ENCODE measurements at places on chromosomes 11 and 22. TPM values are rescaled to one million over a fixed set of nuclear protein-coding genes. Genes with fewer than 3 reads are reported as not detected.

- no peak for DNase-seq
Observed at GRCh38 chr11:110075105-110075846, 17.9 kb upstream of the ZC3H12C start.

- DNase-seq: no peak
Observed at GRCh38 chr11:13045734-13046133, 36.6 kb downstream of the RASSF10 start.

- no peak for DNase-seq
Observed at GRCh38 chr11:57746920-57747319, 4.7 kb downstream of the BTBD18 start.

The ACRV1 gene
- 0.33 TPM for polyA plus RNA-seq

DNA sequence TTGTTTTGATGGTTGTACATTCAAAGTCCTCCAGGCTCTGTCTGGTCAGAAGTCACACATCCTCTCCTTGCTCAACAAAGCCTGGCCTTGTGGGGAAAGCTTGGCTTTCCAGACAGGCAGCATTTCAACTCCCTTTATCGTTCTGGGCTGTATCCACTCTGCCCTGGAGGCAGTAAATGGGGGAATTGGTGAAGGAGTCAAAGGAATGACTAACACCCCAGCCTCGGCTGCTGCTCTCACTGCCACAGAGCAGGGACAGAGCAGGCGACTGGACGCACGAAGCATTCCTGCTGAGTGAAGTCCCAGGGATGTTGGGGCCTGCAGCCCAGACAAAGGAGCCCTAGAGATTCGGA is 52.8 kb downstream of the WNT11 start:
- no peak for DNase-seq

DNA sequence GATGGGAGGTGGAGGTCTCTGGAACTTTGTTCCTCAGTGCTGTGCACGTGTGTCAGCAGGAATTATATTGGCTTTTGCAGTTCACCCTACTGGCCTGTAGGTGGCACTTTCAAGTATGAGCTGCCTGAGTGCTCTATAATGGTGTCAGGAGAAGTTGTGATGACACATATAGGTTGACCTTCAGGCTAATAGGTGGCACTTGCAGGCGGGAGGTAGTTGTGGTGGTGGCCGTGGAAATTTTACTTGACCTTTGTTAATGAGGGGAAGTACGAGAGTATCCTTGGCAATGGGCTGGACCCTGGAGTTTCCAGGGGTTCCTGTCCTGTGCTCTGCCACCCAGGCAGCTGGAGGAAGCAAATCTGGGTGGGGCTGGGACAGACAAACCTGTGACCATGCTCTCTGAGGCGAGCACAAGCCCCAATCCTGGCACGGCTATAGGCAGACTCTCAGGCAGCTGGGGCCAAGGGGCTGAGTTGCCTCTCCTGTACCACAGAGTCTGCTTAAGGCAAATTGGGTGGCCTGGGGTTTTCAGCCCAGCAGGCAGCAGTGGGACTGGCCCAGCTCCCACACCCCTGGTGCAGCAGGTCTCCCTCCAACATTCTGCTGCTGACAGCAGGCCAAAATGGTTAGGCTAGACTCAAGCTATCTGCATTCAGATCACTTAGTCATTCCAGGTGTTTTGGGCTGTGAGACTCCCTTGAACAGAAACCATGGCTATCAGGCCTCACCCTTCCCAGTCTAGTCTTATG is 147.5 kb upstream of the CTSC start:
- no peak for DNase-seq

- no peak for DNase-seq
Observed at GRCh38 chr22:37571992-37572373, 7.9 kb downstream of the LGALS2 start.

The ALKBH3 gene
- 24.3 TPM for polyA plus RNA-seq

GRCh38 chr11:91100427-91100826 is 877.6 kb upstream of the CHORDC1 start:
- DNase-seq: no peak

DNA sequence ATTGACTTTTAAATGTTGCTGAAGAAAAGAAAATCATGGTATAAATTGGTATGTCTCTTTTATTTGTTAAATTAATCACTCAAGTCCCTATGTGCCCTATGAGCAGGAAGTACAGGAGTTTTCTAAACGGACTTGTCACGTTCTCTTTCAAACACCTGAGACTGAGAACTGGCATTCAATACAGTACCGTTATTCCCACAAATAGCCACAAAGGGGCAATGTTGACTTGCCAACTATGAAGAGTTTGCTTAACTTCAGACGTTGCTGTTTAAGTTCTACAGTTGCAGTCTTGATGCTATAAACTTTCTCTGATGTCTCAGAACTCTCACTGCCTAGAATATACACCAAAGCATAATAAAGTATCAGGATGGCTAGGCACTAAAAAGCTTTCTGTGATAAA is 7.6 kb downstream of the OR56A1 start:
- peak; percentile 20 for DNase-seq

DNA sequence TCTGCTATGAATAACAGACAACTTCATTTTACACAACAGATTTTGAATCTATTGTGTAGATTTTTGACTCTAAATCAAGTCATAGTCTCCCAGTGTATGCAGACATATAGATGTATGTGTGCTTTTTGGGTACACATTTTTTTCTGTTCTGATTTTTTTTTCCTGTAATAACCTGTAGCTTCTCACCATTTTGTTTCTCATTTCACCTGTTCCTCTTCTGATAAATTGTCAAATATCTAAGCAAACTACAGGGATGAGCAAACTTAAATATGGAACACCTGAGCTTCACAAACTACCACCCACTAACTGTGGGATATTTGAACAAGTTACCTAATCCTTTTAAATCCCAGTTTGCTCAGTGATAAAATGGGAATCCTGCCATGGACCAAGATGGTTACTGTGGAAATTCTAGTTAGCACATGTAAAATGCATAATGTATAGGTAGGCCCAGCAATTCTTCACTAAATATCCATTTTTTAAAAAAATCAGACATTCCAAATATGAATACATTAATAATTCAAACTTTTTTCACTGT is 15.7 kb downstream of the LGR4 start:
- no peak for DNase-seq

DNA sequence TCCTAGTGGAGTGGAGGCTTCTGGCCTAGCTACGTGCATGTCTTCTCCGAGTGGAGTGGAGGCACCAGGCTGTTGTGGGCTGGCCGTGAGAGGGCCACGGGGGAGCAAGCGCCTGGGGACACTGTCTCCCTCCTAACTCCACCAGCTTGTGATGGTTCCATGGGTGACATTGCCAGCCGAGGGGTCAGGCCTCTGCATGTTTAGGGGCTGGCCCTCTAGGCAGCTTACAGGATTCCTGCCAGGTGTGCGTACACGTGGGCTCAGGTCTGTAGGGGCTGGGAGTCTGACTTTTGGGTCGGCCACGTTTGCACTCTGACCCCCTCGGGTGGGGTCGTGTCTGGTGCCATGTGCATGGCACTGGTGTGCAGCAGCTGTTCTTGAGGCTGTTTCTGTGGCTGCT is 31.6 kb downstream of the TBC1D22A start:
- no peak for DNase-seq

GRCh38 chr11:130576146-130576545 is 127.7 kb downstream of the ADAMTS15 start:
- DNase-seq: no peak

- no peak for DNase-seq
Observed at GRCh38 chr11:128915149-128915521, 24.0 kb downstream of the KCNJ5 start.

DNA sequence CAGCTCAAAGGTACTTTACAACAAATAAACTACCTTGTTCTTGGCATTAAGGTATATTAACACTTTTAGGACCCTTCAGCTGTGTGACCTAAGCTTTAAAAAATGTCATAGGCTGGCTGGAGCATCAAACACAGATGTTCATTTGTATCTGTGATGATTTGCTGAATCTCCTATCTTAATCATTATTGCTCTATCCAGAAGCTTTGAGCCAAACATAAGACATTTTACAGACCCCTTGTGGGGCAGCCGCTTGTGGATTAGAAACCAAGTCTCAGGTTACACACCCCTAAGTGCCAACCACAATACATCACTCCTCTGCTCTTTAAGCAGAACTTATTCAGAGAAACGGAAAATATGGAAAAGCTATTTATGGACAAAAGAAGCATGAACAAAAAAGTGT is 394.2 kb upstream of the CCDC90B start:
- peak; percentile 80 for DNase-seq

- DNase-seq: no peak
Observed at GRCh38 chr11:71483692-71484091, 30.7 kb downstream of the NADSYN1 start.

The TBC1D22A gene
- 13.9 TPM for polyA plus RNA-seq

DNA sequence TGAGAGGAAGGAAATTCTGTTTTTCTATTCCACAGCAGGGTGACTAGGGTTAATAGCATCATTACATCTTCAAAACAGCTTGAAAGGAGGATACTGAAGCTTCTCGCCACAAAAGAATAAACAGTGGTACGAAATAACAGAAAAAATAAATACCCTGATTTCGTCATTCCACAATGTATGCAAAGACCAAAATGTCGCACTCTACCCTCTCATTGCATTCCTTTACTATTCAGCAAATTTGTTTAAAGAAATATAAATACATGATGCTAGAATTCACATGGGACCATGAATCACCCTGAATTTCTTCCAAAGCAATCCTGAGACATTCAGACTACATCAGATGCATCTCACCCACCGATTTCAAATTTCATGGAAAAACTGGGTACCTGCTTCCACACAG is 112.3 kb upstream of the TOP3B start:
- DNase-seq: no peak

The PARVB gene
- 31.4 TPM for polyA plus RNA-seq

The RBMXL2 gene
- polyA plus RNA-seq: not detected

The TM7SF2 gene
- 10.5 TPM for polyA plus RNA-seq

The KLHDC7B gene
- polyA plus RNA-seq: not detected

The ALDH3B1 gene
- polyA plus RNA-seq: 2.6 TPM

DNA sequence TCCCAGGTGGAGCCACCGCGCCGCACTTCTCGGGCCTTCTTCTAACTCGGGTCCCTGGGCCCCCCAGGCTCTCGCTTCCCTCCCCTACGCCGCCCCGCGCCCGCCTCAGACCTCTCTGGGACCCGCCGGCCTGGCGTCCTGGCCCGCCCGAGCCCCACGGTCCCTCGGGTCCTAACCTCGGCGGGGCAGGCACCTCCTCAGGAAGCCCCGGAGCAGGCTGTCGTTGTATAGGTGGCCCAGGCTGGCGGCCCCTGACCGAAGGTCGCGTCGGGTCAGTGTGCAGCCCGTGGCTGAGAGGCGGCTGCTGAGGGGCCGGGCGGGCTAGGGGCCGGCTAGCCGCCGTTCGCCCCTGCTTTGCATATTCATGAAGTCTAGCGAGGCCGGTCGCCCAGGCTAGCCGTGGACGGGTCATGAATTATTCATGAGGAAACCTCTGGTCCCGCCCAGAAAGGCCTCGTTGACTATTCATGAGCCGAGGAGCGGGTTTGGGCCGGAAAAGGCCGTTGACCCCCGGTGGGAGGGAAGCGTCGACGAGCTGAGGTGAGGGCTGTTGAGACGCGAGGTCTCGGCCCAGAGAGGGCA is at the start of gene HORMAD2:
Gene HORMAD2, plus strand, starts transcription at position 513 of the 582 bp plus-strand sequence. CDS start 13,489 bp downstream, outside the sequence.
- DNase-seq: no peak

DNA sequence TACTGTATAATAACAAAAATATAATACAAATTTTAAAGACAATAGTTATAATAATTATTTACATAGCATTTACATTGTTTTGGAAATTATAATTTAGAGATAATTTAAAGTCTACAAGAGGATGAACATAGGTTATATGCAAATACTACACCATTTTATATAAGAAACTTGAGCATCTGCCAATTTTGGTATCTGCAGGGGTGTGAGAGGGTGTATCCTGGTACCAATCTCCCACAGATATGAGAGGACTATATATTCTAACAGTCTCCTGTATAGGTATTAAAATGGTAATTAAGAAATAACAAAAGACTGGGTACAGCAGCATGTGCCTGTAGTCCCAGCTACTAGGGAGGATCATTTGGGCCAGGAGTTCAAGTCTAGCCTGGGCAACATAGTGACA is 134.4 kb downstream of the APOL5 start:
- DNase-seq: no peak

The ROM1 gene
- polyA plus RNA-seq: 2.4 TPM

The MYO18B gene
- 96.1 TPM for polyA plus RNA-seq

GRCh38 chr11:100801225-100801999 is 114.3 kb downstream of the ARHGAP42 start:
- no peak for DNase-seq

DNA sequence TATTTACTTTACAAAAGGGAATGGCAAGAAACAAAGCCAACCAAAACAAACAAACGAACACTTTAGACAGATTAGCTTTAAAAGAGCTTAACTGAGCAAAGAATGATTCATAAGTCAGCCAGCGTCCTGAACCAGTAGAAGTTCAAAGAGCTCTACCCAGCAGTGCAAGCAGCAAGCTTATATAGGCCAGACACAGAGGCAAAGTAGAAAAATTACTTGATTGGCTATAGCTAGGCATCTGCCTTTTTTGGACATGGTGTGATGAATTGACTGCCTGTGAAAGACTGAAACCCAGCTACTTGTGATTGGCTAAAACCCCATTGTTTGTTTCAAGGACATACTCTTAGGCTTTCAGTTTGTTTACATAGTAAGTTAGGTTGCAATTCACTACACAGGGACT is 2120.0 kb upstream of the RAG2 start:
- no peak for DNase-seq

The SCGB1A1 gene
- polyA plus RNA-seq: not detected

DNA sequence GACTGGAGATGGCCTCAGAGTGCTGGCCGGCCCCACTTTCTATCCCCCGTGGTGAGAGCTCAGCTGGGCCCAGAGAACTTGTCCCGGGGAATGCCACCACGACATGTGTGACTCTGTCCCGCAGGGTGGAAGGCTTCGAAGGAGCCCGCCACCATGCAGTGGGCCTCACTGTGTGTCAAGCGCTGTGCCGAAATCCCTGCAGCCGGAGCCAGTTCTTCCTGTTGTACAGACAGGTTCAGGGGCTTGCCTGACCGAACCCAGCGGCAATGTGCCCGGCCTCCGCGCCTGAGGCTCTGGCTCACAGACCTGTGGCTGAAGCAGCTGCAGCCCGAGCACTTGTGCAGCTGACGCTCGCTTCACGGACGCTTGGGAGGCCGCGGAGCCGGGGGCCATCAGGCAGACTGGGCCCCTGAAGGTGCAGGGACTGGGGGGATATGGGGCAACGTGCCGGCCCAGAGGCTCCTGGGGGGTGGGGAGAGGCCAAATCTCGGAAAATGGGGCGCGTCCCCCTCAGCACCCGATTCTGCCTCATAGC is 650 bp downstream of the PPM1F start:
- DNase-seq: peak; percentile 80

- DNase-seq: no peak
Observed at GRCh38 chr22:46286006-46286405, 10.7 kb upstream of the GTSE1 start.

The OR52A1 gene
- 0.03 TPM for polyA plus RNA-seq

The WNT11 gene
- polyA plus RNA-seq: 8.4 TPM

- no peak for DNase-seq
Observed at GRCh38 chr11:118842369-118842768, 41.3 kb upstream of the CXCR5 start.

- no peak for DNase-seq
Observed at GRCh38 chr22:23282089-23282501, 101.8 kb downstream of the BCR start.

- no peak for DNase-seq
Observed at GRCh38 chr11:66734215-66734614, 5.2 kb upstream of the SPTBN2 start.

- no peak for DNase-seq
Observed at GRCh38 chr11:113384551-113384950, 3.0 kb upstream of the ANKK1 start.

Data from muscle of back (tissue), 13 donors.